ENCODE measurements at places on chromosomes 12 and 14. TPM values are rescaled to one million over a fixed set of nuclear protein-coding genes. Genes with fewer than 3 reads are reported as not detected.
A peak's percentile ranks its signal among the peaks of the same experiment; 100 is the strongest.

GRCh38 chr12:96213869-96214268, 19.7 kb downstream of the ELK3 start:
- no peaks in the 10 kb centered on the region for H3K36me3 ChIP-seq
- no peak overlapping the region for H3K27ac ChIP-seq
- peaks cover 15% of the 10 kb centered on the region for H3K4me1 ChIP-seq
- H3K4me3 ChIP-seq = no peak overlapping the region

OTOGL gene
- total RNA-seq = 0.08 TPM

DNA sequence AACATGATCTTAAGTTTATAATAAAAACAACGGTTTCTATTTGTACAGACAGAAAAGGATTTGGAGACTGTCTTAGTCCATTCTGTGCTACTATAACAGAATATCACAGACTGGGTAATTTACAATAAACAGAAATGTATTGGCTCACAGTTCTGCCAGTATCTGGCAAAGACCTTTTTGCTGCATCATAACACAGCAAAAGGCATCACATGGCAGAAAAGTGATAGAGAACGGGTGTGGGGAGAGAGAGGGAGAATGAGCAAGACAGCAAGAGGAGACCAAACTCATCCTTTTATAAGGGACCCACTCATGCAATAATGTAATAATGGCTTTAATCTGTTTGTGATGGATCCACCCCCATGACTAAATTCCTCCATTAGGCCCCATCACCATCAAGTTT, 17.0 kb upstream of the NUDT4 start:
- DNase-seq = no peak
- no peak overlapping the region for H3K4me3 ChIP-seq
- H3K4me1 ChIP-seq = peaks cover 10% of the 10 kb centered on the region
- H3K36me3 ChIP-seq = no peaks in the 10 kb centered on the region

DNA sequence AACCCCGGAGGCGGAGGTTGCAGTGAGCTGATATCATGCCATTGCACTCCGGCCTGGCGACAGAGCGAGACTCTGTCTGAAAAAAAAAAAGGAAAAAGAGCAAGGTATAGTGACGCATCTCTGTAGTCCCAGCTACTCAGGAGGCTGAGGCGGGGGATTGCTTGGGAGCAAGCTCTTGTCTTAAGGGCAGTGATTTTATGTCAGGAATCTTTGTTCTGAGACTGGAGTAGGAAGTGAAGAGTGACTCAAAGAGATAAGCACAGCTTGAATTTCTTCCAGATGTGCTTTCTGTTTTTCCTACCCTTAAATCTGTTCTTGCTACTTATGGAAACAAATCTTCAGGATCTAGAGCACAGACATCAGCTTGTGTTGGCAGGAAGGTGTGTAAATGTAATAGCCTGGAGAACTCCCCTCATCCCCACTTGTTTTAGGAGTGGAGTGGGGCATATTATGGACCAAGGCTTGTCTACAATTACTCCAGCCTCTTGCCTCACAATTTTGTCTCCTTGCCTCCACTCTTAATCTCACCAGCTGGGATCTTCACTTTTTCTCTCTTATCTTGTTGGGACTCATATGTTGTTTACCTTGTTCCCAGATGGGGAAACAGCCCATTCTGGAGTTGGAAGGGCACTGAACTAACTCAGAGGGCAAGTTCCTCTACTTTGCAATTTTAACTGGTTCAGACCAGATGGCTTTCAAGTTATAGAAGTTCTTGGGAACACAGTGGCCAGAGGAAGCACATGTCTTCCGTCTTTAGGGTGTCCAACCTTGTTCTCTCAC, 7.5 kb downstream of the TMED2 start:
- no peak for DNase-seq
- no peak overlapping the region for H3K27ac ChIP-seq
- H3K36me3 ChIP-seq = peaks cover 96% of the 10 kb centered on the region

DNA sequence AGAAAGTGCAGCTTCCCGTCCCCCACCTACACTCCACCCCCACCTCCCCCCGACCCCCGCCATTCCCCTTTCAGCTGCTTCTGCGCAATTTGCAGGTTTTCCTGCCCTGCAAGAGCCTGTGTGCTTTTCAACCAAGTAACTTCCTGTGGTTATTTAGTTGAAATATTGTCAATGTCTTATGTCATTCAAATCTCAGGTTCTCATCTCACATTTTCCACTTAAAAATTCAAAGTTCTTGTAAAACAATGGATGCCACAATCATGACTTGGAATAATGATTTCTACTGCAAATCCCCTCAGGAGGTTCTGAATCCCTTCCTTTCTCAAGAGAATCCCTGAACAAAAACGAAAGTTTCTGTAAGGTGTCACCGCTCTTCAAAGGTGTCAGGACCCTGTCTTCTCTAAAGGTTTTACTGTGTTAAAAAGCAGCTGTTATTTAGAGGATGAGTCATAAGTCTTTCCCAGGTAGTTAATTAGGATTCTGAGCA, 31.6 kb downstream of the WBP11 start:
- H3K36me3 ChIP-seq = no peaks in the 10 kb centered on the region
- H3K27me3 ChIP-seq = no peaks in the 10 kb centered on the region
- H3K27ac ChIP-seq = peak overlapping the region; percentile 97

LYZ gene
- 49.6 TPM for total RNA-seq

GRCh38 chr12:69417741-69418167, 52.4 kb upstream of the FRS2 start:
- no peaks in the 10 kb centered on the region for H3K27me3 ChIP-seq
- no peak overlapping the region for H3K27ac ChIP-seq
- peaks cover 4% of the 10 kb centered on the region for H3K4me1 ChIP-seq

ASPG gene
- 2.9 TPM for total RNA-seq

CCDC196 gene
- total RNA-seq = not detected

GRCh38 chr14:65419593-65420252, 7.2 kb downstream of the FUT8 start:
- H3K4me1 ChIP-seq = no peaks in the 10 kb centered on the region
- H3K4me3 ChIP-seq = no peak overlapping the region
- H3K27me3 ChIP-seq = no peaks in the 10 kb centered on the region
- DNase-seq = no peak
- H3K36me3 ChIP-seq = no peaks in the 10 kb centered on the region

GRCh38 chr12:25251769-25252168, 1.0 kb upstream of the KRAS start:
- H3K36me3 ChIP-seq = no peaks in the 10 kb centered on the region
- DNase-seq = no peak
- H3K4me3 ChIP-seq = no peak overlapping the region
- H3K27ac ChIP-seq = peak overlapping the region; percentile 95

SSPN gene
- 47.8 TPM for total RNA-seq

DNA sequence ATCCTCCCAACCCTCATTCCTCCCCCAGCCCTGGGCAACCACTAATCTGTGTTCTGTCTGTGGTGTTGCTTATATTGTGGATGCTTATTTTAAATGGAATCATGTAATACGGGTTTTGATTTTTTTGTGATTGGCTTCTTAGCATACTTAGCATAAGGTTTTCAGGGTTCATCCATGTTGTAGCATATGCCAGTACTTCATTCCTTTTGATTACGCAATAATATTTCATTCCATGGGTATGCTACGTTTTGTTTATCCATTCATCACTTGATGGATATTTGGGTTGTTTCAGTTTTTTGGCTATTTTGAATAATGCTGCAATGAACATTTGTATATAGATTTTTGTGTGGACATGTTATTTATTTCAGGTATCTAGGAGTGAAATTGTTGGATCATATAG, 82.9 kb downstream of the TSPAN9 start:
- no peak overlapping the region for H3K27ac ChIP-seq
- H3K36me3 ChIP-seq = no peaks in the 10 kb centered on the region
- no peaks in the 10 kb centered on the region for H3K4me1 ChIP-seq
- no peaks in the 10 kb centered on the region for H3K27me3 ChIP-seq
- H3K4me3 ChIP-seq = no peak overlapping the region

DNA sequence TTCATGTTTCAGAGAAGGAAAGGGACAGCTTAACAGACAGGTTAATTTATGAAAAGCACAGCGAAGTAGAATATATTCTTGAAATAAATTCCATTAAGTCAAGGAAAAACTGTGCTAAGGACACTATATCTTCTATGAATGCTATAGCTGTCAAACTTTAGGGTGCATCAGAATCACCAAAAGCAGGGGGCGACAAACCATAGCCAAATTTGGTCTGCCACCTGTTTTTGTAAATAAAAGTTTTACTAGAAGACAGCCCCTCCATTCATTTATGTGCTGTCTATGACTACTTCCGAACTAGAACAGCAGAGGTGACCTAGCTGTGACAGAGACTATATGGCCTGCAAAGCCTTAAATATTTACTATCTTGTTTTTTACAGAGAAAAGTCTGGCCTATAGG, 25.9 kb downstream of the PPP4R3A start:
- no peak for DNase-seq
- H3K27me3 ChIP-seq = no peaks in the 10 kb centered on the region
- H3K27ac ChIP-seq = no peak overlapping the region
- no peak overlapping the region for H3K4me3 ChIP-seq
